ENCODE measurements at places on chromosomes 2 and 18.

DNA sequence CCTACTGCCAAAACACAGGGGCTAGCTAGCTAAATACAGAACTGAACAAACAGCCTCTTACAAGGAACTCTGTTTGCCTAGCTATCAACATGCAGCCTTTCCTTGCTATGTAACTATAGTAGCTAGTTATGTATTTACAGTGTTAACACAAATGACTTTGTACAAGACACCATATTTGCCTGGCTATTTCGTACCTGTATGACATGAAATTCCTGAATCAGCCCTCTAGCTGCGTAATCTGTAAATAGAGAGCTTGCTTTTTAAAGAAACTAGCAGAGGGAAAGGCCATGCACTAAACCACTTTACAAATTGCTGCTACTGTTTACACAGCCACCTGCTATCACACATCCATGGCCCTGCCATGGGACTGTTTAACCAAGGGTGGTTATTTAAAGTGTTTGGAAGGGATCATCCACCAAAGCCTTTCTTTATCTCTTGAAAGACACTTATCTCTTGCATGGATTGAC is 248.7 kb downstream of the TFCP2L1 start:
- DNase-seq = no peak

DNA sequence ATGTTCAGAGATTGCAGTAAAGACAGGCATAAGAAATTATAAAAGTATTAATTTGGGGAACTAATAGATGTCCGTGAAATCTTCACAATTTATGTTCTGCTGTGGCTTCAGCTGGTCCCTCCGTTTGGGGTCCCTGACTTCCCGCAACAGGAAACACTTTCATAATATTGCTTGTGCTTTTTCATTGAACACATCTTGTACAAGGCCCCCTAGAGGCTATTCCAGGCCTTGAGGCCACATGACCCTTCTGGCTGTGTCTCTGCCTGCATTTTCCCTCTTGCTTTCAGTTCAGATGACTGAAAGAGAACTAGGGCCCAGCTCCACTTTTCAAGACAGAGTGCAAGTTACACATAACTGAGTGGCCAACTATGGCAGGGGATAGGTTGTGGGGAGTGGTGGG is 164.1 kb downstream of the TMEM247 start:
- no peak for DNase-seq

- DNase-seq = no peak
These were observed 226.0 kb upstream of the SLC35G4 start for GRCh38 chr18:11383381-11383780.

GRCh38 chr2:227152093-227152766 is 11.8 kb downstream of the COL4A4 start:
- no peak for DNase-seq

DNA sequence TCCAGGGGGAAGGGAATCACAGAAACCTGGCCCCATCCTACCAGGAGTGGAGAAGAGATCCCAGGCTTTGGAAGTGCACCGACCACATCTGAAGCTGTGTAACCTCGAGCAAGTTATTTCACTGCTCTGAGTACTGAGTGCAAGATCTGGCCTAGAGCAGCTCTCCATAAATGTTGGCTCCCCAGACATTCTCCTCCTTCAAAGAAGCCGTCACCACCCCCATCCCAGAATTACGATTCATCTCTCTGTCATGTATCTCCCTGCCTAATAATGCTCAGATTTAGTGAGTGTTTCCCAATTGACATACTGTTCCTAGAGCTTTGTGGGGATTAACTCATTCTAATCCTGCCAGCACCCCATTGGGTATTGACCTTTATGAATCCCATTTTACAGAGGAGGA is 51.7 kb downstream of the TNS1 start:
- DNase-seq = no peak

DNA sequence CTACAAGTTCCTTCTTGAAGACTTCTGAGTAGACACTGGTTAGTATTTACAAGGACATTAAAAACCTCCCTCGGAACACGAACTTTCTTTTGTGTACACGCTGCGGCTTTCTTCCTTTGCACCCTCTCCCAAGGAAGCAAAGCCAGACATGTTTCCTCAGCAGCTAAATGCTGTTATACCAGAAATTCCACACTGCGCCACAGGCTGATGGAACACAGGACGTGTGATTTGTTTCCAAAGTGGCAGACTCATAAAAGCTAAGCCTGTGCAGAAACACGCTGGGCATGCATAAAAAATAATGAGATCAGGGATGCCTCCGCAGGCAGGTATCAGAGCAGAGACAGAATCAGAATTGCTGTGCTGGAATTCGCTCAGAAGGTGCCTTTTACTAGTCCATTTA is 73.0 kb upstream of the RGPD5 start:
- DNase-seq = no peak

- DNase-seq = no peak
These were observed 318.7 kb downstream of the PTPRM start for GRCh38 chr18:7885865-7886264.

- no peak for DNase-seq
These were observed 62.3 kb upstream of the MAP4K3 start for GRCh38 chr2:39499336-39499735.

GRCh38 chr18:58596265-58596681 is 32.6 kb downstream of the ALPK2 start:
- no peak for DNase-seq

GRCh38 chr2:105428387-105429018 is 29.7 kb upstream of the FHL2 start:
- no peak for DNase-seq

DNA sequence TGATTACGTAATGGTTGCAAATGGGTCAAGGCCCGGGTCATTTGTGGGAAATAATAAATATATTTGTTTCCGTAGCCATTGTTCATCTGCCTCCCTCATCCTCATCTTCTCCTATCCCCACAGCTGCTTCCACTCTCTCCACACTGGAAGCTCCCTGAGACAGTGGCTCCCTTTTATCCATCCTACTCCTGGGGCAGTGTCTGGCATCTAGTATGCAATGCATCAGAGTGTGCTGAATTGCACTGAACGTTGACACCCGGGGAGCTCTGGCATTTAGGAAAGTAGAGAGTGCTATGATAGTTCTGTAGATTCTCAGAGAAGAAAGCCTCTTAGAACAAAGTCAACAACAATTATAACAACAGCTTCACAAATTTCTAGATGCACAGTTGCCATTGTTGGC is 45.5 kb upstream of the NAB1 start:
- peak; percentile 52 for DNase-seq

DNA sequence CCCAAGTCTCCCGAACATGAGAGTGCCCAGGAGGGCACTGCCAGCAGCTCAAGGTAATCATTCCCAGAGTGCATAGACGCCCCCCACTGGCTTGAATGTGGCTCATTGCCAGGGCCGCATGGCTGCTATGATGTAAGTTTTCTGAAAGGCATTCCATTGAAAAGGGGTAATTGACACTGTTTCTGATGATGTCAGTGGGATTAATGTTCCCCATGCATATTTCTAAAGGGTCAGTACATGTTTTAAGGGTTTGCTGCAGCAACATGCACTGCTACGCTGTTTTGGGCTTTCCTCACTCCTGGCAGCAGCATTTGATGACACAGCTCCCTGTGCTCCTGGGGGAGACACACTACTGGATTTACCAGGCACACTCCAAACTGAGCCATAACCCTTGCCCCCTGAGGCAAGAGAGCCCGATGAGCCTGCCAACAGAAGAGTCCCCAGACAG is 36.7 kb downstream of the KIAA2012 start:
- DNase-seq = no peak

- peak; percentile 98 for DNase-seq
These were observed at the start of gene ARL6IP6 for GRCh38 chr2:152718076-152718908. ARL6IP6 (plus strand) TSS chr2:152718620; CDS start chr2:152718625, 5 bp downstream.

GRCh38 chr18:63758615-63759240 is 16.5 kb upstream of the SERPINB7 start:
- DNase-seq = no peak

GRCh38 chr2:179141206-179141605 is 91.3 kb upstream of the CCDC141 start:
- DNase-seq = no peak

GRCh38 chr2:215521031-215521430 is 85.2 kb upstream of the FN1 start:
- no peak for DNase-seq

DNA sequence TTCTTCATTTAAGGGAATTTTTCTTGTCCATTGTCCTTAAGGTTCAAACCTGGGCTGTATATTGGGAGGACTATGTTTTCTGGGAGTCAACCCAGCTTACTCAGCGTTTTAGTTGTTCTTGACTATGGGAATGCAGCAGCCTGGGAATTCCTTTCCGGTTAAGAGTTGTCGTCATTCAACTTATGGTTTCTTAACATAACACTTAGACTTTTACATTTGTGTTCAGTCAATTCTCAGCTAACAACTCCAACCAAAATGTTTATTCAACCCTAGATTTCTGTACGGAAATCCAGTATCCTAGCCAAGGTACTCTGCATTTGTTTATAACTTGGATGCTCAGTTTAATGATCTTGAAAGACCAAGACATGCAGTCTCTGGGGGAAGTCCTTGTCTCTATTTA is 960.9 kb downstream of the CBLN2 start:
- no peak for DNase-seq

- DNase-seq = no peak
These were observed 558 bp downstream of the THAP4 start for GRCh38 chr2:241636182-241637017.

DNA sequence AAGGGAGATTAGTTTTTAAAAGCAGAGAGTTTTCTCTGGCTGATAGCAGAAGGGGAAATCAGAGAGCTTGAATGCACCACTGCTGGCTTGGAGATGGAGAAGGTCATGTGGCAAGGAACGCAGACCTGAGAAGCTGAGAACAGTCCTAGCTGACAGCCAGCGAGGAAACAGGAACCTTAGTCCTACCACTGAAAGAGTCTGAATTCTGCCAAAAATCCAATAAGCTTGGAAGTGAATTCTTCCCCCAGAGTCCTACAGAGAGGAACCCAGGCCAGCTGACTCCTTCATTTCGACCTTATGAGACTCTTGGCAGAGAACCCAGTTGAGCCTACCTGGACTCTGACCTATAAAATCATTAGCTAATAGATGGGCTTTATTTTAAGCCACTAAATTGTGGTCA is 371.9 kb upstream of the TNP1 start:
- no peak for DNase-seq

GRCh38 chr2:173370198-173370597 is 15.5 kb downstream of the CDCA7 start:
- no peak for DNase-seq

Data from nucleus accumbens (tissue), 56 donors.